ENCODE measurements at places on chromosomes 4 and X.

DNA sequence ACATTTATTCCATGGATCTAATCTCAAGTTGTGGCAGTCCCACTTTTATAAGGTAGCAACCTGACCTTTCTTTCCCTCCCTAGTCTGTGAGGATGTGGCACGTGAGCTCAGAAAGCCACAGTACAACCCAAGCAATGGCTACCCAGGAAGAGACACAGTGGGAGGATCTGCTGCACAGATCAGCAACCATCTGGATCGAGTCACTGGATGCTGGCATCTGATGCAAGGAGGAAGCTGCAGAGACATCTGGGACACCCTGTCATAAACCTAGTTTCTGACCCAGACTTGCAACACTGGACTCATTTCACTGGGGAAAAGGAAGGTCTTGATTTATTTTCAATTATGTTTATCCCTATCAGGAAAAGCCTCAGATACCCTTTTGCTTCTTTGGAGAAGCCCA, 327.1 kb downstream of the PAPSS1 start:
- DNase-seq: no peak

DNA sequence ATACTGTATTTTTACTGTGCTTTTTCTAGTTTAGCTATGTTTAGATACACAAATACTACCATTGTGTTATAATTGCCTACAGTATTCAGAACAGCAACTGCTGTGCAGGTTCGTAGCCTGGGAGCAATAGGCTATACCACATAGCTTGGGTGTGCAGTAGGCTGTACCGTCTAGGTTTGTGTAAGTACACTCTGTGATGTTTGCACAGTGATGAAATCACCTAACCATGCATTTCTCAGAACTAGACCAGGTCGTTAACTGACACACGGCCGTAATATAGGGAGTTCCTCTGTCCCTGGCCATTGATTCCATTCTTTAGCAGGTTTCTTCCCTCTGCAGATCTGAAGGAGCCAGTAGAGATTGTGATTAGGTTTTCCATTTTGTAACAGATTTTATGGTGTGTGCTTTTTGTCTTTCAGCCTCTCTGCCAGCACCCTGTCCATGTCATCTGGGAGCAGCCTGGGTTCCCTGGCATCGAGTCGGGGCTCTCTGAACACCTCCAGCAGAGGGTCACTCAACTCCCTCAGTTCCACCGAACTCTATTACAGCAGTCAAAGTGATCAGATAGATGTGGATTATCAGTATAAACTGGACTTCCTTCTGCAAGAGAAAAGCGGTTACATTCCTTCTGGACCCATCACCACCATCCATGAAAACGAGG, 59.5 kb downstream of the CLDN22 start:
- DNase-seq: no peak

DNA sequence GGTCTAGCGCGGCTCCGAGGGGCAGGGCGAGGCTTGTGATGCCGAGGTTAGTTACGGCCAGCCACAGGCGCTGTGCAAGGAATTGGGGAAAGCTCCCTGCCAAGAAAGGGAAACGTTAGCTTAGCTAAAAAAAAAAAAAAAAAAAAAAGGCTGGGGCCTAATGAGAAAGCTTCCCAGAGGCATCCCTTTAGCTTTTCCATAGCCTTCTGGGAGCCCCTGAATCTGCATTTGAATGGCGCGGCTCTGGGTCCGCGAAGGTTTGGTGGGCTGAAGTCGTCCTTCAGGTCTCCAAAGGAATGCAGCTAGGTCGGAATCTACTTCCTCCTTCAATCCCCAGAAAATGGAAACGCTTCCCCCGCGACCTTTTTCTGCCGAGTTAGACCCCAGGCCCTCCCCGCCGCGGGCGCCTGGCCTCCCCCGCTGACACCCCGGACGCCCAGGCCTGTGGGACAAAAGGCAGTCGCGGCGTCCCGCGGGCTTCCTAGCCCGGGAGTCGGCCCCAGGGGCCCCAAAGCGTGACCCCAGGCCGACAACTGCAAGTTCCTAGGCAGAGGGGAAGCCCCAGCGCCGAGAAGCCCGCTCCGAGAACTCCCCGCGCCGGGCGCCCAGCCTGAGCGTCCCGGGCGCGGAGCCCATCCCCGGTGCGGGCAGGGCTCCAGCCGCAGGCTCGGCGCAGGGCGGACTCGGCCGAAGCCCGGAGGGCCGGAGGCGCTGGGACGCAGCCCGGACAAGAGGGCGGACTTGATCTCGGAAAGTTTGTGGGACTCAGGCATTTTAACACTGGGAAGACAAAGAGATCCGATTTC, 605 bp upstream of the FAT1 start:
- DNase-seq: no peak

GRCh38 chrX:85215946-85216345, 27.6 kb downstream of the SATL1 start:
- no peak for DNase-seq

- no peak for DNase-seq
Observed at GRCh38 chr4:186134257-186134656, 29.8 kb downstream of the FAM149A start.

DNA sequence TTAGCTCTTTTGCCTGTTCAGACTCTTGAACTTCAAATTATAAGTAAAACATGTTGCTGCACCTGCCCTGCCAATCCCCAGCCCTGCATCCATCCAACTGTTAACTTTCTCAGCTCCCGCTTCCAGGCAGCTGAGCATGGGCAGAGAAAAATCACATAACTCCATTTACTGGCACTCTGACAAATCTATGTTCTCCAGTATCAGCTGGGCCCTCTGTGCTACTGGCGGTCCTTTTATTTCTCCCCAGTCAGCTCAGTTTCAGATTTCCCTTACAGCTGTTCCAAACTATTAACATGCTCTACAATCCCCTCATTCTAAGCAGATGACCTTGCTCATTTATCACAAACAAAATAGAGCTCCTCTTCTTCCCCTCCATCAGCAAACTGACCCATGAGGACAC, 240.4 kb upstream of the TET2 start:
- DNase-seq: no peak

DNA sequence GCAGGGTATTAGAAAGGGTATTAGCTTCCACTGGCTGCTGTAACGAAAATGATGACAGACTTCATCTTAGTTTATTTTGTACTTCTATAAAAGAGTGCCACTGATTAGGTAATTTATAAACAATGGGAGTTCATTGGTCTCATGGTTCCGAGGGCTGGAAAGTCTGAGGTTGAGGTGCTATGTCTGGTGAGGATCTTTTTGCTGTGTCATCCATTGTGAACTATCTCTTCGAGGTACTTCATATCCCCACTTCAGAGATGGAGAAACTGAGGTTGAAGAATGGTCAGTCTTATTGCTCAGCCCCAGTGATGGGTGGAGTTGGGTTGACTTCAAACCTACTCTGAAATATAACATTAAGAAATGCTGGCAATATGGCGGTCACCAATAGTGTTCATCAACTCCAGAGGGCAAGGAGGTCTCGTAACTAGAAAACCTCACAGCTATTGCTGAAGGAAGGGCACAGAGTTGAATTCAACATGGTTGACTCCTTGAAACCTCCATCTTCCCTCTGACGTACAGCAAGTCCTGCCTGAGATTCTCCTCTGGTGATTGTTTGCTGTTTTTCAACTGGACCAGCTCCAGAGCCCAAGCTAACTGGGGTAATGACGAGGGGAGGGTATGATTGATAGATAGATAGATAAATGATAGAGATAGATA, 53.6 kb upstream of the SHOX start:
- no peak for DNase-seq

All from activated CD4-positive, alpha-beta T cell treated with anti-CD3 and anti-CD28 coated beads for 4 hours (primary cell).